Tibial artery (tissue), 4 donors: ENCODE measurements at places on chromosomes 5 and 9.

DNA sequence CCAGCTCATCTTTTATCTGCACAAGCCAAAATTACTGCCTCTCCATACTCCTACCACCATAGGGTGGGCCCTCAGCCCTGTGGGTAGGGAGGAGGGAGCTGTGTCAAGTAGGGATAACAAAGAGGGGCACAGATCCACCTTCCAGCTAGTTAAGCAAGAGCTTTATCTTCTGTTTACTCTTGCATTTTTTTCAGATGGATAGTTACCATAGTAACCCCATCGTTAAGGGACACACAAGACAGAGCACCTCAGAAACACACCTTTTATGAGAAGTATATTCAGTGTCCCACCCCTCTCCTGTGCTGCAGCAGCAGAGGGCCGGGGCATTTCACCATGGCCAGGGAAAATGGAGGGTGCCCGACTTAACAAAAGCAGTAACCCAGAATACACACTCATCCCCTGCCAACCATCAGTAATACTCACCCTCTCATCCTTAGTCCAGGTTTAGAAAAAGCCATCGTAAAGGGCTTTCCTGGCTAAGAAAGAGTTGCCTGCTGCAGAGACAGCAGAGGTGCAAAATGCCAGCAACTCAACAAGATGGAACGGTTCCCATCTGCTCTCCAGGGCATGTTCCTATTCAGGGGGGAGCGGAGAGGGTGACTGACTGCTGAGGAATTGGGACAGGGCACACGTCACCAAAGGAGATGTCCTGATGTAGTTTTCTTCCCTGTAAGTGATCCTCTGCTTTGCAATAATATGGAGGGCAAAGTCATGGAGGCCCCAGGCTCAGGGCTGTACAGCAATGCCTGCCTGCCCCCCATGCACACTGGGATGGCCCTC, 25.1 kb downstream of the MACROH2A1 start:
- H3K27ac ChIP-seq = no peak overlapping the region
- no peak overlapping the region for H3K4me3 ChIP-seq
- no peaks in the 10 kb centered on the region for H3K27me3 ChIP-seq

DNA sequence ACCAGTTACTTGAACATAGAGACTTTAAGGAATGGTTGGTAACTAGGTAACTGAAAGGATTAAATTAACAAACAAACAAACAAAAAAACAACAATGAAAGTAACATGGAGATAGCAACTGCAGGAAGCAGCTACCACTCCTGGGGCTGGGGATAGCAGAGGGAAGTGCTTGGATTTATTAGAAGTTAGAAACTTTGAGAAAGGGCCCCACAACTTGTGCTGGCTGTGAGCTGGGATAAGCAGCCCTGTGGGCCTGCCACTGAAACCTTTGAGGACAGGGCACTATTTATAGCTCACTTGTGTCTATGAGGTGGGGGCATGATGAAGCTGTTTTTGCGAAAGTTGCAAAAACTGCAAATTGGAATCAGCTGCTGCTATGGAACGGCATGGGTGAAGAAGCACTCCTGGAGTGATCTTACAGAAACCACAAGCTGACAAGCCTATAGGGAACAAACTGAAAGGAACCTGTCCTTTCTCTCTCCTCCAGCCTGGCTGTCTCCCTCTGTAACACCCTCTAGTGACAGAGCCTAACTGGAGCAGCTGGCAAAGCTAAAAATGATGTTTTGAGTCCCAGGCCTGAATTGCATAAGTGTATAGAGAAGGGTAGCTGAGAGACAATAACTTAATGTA, 91.4 kb upstream of the RANBP6 start:
- DNase-seq = no peak
- no peak overlapping the region for H3K4me3 ChIP-seq
- peaks cover 8% of the 10 kb centered on the region for H3K4me1 ChIP-seq
- no peak overlapping the region for H3K27ac ChIP-seq
- no peaks in the 10 kb centered on the region for H3K27me3 ChIP-seq

- no peaks in the 10 kb centered on the region for H3K27me3 ChIP-seq
- H3K4me1 ChIP-seq = no peaks in the 10 kb centered on the region
- H3K27ac ChIP-seq = no peak overlapping the region
- H3K4me3 ChIP-seq = no peak overlapping the region
- H3K36me3 ChIP-seq = no peaks in the 10 kb centered on the region
- DNase-seq = no peak
Observed at GRCh38 chr5:111385970-111386831, 126.1 kb downstream of the STARD4 start.

- H3K4me3 ChIP-seq = no peak overlapping the region
- no peak for DNase-seq
- no peak overlapping the region for H3K27ac ChIP-seq
- H3K27me3 ChIP-seq = no peaks in the 10 kb centered on the region
- H3K36me3 ChIP-seq = no peaks in the 10 kb centered on the region
Observed at GRCh38 chr9:98150164-98150563, 31.1 kb upstream of the TRIM14 start.

GRCh38 chr5:24042688-24043087, 535.3 kb downstream of the PRDM9 start:
- H3K4me3 ChIP-seq = no peak overlapping the region
- H3K36me3 ChIP-seq = no peaks in the 10 kb centered on the region
- no peak overlapping the region for H3K27ac ChIP-seq
- no peaks in the 10 kb centered on the region for H3K4me1 ChIP-seq
